ENCODE measurements at places on chromosomes 1 and 21.

DNA sequence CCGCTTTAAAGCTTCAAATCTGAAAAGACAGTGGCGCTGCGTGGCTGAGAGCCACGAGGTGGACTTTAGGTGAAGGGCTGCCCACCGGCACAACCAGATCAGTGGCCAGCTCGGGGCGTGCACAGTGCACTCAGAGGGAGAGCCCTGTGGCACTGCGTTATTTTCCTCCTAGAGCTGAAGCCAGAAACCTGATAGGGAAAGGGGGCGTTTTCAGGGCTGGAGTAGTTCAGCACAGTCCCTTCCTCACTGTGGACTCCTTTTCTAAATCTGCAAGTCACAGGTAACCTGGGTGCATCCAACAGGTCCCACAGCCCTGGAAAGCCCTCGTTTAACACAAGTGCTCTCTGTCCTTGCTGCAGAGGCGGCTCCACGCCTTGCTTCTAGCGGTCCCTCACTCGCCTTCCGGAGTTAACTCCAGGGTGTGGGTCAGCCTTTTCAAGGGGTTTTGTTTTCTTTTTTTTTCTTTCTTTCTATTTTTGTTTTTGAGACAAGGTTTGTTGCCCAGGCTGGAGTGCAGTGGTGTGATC is 81.2 kb downstream of the GALNT2 start:
- DNase-seq, result no peak

GRCh38 chr1:204888294-204888693 is 17.6 kb downstream of the NFASC start:
- DNase-seq, result peak; percentile 68

- DNase-seq, result peak; percentile 54
Observed at GRCh38 chr1:17606826-17607440, 67.4 kb downstream of the ARHGEF10L start.

- peak; percentile 75 for DNase-seq
Observed at GRCh38 chr21:38319781-38320180, 63.0 kb downstream of the KCNJ15 start.

DNA sequence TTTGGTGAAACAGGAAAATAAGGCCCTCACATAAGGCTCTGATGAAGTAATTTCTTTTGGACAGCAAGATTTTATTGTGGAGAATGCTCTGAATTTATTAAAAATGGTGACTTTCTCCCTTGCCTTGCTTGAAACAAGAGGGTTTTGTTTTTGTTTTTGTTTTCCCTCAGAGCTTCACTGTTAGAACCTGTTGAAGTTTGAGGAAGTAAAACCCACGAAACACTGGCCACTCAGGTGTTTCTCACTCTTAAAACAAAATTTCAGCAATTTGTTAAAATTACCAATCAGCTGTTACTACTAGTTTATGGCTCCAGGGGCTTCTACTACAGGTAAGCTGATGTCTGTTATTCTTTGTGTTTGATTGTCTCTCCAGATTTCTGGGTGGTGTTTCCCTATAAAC is 112.6 kb upstream of the B3GALT2 start:
- DNase-seq, result no peak
